ENCODE measurements at places on chromosomes 13 and 19.

DNA sequence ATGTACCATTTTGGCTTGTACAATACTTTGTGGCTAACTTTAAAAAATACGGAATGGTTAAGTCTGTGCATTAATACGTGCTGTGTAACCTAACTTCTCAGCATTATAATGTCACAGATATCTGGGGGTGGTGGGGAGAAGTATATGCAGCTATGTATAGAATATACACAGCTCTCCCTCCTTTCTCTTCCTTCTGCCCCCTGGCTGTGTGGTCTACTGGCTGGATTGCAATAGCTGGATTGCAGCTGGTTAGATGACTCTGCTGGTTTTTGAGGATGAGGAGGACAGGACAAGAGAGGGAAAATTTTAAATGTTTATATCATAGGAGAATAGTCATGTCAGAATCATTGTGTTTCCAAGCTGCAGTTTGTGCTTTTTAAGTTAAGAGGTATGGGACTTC, 9.7 kb downstream of the RNASEH2B start:
- DNase-seq = no peak

GRCh38 chr19:7368456-7368855, 19.7 kb downstream of the ARHGEF18 start:
- no peak for DNase-seq

- DNase-seq = peak; percentile 68
Measured at GRCh38 chr13:110372676-110373075, 65.6 kb downstream of the COL4A2 start.

- DNase-seq = peak; percentile 64
Measured at GRCh38 chr13:80339912-80340650, 845 bp downstream of the SPRY2 start.

GRCh38 chr19:46890423-46891170, 29.8 kb downstream of the ARHGAP35 start:
- no peak for DNase-seq

DNA sequence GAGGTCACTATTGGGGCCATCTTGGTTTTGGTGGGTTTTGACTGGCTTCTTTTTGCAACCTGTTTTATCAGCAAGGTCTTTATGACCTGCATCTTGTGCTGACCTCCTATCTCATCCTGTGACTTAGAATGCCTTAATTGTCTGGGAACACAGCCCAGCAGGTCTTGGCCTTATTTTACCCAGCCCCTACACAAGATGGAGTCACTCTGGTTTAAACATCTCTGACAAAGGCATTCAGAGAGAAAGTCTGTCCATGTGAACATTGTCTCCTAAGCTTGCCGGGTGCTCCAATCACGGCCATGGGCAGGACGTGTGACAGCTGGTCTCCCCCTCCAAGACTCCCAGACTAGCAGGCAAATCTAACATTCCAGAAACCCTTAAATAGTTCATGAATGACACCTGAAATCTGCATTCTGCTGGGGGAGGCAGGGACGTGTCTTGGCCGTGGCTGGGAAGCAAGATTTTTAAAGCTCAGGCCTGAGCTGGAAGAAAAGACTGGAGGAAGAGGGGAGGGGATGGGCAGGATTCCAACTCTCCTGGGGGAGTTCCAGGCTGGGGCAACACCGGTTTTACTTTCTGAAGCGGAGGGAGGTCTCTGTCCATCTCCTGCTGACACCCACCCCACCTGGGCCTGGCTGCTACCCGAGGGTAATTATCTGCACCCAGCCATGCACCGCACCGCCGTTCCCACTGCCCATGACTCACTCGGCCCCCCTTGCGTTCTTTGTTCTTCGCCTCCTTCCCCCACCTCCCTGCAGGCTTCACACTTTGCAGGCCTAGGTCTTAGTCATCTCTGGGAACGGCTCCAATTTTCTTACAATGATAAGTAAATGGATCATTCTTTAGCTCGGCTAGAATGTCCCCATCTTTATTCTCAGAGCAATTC, 11.6 kb upstream of the OR1M1 start:
- peak; percentile 98 for DNase-seq

- no peak for DNase-seq
Measured at GRCh38 chr19:4414800-4415321, 12.4 kb downstream of the CHAF1A start.

DNA sequence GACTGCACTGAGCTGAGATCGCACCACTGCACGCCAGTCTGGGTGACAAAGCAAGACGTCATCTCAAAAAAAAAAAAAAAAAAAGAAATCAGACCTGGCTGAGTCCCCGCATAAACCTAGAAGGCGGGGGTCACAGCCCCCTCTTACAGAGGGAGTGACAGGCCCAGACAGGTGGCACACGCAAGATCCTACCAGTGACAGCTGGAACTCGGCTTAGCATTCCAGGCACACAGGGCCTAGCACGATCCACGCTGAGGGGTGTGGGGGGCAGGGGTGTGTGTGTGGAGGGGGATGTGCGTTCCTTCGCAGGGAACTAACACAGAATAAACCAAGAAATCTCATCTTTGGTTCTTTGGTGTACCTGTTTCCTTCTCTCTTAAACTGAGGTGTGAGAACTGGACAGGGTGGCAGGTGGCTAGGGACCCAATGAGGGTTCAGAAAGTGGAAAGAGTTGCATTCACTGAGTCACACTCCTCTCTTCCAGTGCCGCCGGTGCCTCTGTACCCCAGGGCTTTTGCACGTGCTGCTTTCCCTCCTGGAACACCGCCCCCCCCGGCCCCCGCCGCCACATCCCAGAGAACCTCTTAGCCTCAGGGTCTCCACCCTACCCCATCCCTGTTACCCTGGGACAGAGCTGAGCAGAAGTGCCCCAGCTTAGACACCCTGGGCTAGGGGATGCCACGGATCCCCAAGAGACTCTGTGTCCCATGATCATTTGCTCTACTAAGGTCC, 5.0 kb downstream of the SGTA start:
- DNase-seq = no peak

- DNase-seq = no peak
Measured at GRCh38 chr13:46895381-46895780, 1.5 kb downstream of the HTR2A start.

GRCh38 chr19:55090564-55090963, 14.9 kb downstream of the EPS8L1 start:
- DNase-seq = no peak

- DNase-seq = no peak
Measured at GRCh38 chr19:53388904-53389303, 6.0 kb upstream of the ZNF765 start.

- DNase-seq = no peak
Measured at GRCh38 chr13:106794117-106794516, 226.2 kb upstream of the ARGLU1 start.

- DNase-seq = no peak
Measured at GRCh38 chr13:69450245-69450644, 657.4 kb upstream of the ATXN8OS start.

DNA sequence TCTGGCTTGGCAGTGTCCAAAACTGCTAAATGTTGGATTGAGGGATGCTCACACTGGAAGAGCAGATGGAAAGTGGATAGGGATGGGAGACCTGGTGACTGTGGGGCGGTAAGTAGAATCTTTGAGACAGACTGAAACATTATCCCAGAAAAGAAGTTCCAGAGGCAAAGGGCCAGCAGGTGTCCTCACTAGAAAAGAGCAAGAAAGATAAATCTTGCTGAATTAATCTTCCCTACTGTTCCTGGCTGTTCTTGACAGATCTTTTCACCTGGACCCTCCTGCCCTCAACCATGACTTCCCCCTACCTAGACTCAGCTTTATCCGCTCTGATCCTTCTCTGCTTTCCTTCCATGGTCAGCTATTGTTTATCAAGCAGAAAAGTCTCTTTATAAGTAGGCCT, 35.0 kb upstream of the FRY start:
- DNase-seq = no peak

DNA sequence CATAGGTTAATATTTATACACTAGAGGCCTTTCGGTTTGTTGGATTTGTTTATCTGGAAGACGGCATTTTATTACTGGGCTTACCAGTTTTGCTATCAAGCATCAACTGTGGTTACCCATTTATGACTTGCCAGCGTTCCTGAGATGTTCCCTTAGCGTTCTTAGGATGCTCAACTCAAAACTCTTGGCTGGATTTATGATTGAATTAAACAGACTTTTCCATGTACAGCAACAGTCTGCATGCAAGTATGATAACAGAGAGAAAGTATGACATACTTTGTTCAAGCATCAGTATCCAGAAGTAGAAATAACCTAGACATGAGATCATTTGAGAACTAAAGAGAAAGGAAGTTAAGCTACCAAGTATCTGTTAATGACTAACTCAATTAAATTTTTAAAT, 29.9 kb upstream of the RNF113B start:
- no peak for DNase-seq

DNA sequence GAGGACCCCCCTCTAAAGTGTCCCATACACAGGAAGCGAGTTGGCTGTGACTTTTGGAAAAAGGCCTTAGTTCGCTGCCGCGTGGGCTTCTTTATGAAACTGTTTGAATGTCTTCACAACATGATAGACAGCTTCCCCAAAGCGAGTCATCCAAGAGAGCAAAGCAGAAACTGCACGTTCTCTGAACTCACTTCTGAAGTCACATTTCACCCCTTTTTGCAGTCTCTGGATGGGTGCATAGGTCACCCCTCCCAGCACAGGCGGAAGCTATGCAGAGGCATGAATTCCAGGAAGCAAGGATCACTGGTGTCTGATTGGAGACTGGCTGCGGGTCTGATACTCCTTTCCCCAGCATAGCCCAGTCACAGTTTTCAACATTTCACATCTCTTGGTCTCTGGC, 10.6 kb downstream of the GPI start:
- DNase-seq = peak; percentile 38

- no peak for DNase-seq
Measured at GRCh38 chr13:47813718-47814117, 187.4 kb downstream of the SUCLA2 start.

- no peak for DNase-seq
Measured at GRCh38 chr19:16883522-16883921, 5.3 kb upstream of the F2RL3 start.

GRCh38 chr19:23101241-23101640, 15.6 kb upstream of the ZNF730 start:
- no peak for DNase-seq

DNA sequence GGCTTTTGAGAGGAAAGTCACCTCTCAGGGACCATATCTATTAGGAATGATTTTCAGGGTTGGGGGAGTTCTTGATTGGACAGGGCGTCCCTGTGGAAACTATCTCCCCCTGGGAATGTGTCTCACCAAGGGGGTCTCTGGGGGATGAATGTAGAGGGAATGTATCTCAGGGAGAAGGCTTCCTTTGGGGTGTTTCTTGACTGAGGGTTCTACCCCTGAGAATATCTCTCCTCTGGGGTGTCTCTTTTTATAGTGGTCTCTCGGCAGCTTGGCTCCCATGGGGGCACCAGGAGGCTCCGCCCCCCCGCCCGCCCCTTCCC, 1.0 kb downstream of the RTBDN start:
- DNase-seq = no peak

- DNase-seq = no peak
Measured at GRCh38 chr19:56088497-56089215, 32.4 kb downstream of the ZNF787 start.

GRCh38 chr19:42440357-42441048, 2.2 kb downstream of the CXCL17 start:
- DNase-seq = peak; percentile 86

DNA sequence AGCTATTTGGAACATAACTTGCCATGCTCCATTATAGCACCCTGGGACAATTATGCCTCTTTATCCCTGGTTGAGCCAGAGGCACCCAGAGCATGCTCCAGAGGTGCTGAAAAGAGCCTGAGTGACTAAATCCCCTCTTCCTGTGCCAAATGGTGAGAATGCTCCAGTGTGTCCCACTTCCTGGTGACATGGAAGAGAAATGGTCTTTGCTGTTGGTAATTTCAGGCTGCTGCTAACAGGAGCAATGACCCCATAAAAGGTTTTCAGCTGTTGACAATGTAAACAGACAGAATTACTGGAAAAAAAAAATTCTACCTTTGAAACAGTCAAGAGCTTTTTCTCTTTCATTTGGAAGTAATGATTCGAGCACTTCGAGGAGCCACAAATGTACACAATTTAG, 341.8 kb downstream of the FGF9 start:
- no peak for DNase-seq

GRCh38 chr13:95160112-95160906, 140.9 kb downstream of the ABCC4 start:
- DNase-seq = no peak

- DNase-seq = no peak
Measured at GRCh38 chr19:51324167-51324481, 12.7 kb downstream of the IGLON5 start.

DNA sequence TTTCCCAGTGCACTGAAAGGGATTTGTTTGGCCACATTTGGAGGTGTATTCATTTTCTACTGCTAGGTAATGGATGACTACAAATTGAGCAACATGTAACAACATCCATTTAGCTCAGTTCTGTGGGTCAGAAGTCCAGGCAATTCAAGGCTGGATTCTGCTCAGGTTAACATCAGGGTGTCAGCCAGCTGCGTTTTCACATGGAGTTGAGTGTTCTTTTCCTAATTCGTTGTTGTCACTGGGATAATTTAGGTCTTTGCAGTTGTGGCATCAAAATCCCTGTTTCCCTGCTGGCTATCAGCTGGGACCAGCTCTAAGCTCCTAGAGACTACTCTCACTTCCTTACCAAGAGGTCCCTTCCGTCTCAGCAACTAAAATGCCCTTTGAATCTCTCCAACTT, 25.4 kb downstream of the MIR17HG start:
- no peak for DNase-seq

GRCh38 chr13:76516586-76516985, 369.6 kb downstream of the KCTD12 start:
- peak; percentile 13 for DNase-seq

DNA sequence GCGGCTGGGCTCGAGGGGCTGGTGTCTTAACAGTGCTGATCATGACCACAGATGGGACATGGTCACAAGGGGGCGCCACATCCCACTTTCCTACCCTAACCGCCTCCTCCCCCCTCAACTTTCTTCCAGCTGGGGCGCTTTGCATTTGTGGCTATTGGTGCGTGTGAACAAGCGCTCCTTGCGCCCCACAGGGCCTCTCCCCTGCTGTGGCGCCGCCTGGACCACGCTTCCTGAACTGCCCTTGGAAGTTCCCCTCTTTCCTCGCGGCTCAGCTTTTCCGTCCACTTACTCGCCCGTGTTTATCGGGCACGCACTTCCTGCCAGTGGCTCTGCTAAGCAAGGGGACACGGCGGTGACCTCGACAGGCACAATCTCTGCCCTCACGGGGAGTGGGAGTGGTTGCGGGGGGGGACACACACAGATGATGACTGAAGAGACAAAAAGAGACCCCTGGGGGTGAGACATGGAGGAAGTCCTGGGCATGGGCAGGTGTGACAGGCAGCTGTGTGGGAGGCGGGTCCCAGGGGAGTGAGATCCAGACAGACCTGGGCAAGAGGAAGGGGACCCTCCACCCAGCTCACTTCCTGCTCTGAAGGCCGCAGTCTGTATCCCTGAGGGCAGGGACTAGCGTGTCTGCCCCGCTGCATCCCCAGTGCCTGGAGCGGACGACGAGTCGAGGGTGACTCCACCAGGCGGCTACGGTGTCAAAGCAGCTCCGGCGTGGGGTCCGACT, 40.3 kb downstream of the ZNF787 start:
- peak; percentile 89 for DNase-seq

GRCh38 chr13:80477661-80478443, 136.9 kb upstream of the SPRY2 start:
- DNase-seq = no peak

Data from dermis blood vessel endothelial cell (primary cell).